Jurkat, Clone E6-1 (cell line): ENCODE measurements at places on chromosomes 4 and X.
A peak's percentile ranks its signal among the peaks of the same experiment; 100 is the strongest.

- DNase-seq: no peak
Measured at GRCh38 chrX:19863857-19864223, 23.6 kb downstream of the SH3KBP1 start.

- no peak for DNase-seq
Measured at GRCh38 chrX:103861200-103861599, 29.1 kb upstream of the RAB9B start.

GRCh38 chr4:16443504-16444088, 217.3 kb upstream of the TAPT1 start:
- peak; percentile 37 for DNase-seq

GRCh38 chr4:95296052-95296451, 252.7 kb downstream of the UNC5C start:
- no peak for DNase-seq

- no peak for DNase-seq
Measured at GRCh38 chr4:175986-176385, 51.7 kb downstream of the ZNF718 start.

DNA sequence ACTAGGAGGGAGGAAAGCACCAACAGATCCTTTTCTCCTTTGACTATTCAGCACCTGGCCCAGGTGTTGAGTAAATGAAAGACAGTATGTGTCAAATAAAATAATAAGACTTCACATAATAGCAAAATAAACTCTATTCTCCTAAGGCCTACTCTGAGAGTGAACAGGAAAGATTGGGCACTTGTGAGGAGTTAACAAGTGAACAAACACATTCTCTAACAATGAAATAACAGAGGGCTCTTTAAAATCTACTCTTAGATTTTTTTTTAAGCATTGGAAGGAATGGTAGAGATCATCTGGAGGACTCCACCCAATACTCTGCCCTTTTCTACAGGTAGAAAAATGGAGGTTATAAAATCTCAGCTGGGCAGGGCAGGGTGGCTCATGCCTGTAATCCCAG, 39.1 kb upstream of the NOCT start:
- DNase-seq: no peak

DNA sequence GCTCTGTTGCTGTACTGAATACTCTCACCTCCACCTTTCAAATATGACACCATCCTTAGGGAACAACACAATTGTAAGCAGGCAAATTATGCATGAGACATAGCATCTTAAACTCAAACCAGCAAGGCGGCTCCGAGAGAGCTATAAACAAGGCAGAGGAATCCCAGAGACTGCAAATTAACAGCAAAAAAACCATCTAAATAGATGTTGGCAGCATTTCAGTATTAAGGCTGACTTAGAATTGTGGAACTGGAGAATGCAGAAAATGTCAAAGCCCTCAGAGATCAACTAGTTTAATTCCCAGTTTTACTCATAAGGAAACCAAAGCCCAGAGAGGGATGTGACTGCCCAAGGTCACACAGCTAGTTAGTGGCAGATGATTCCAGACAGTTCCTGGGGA, 37.2 kb upstream of the SPANXC start:
- DNase-seq: no peak

DNA sequence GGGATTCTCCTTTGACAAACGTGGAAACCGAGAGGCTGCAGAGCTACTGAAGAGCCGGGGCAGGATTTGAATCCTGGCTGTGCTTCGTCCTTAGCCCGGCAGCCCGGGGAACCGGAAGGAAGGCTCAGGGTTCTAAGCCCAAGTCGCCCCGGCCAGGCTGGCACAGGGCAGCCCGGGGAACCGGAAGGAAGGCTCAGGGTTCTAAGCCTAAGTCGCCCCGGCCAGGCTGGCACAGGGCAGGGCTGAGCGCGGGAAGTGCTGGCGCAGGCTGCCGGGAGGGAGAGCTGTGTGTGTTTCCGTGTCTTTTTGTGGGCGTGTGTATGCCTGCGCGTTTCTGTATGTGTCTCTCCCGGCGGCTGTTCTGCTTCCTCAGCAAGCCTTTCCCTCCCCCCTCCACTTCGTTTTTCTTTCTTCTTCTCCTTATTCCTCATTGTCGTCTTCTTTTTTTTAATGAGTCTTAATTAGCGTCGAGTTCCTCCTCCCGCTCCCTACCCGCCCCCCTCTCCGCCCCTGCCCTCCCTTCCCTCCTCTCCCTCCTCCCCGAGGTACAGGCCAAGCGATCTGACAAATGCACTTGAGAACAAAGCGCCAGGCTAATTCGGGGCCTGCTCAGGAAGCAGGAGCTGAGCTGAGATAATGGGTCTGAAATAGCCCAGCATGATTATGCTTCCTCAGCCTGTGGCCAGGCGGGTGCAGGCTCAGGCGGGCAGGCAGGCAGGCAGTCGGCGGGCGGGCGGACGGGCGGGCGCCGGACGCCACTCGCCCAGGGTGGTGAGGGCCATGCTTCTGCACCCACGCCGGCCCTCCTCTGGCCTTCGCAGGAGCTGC, 65.9 kb downstream of the EFNB1 start:
- DNase-seq: no peak

GRCh38 chrX:9885150-9885549, 82.0 kb upstream of the CLDN34 start:
- peak; percentile 18 for DNase-seq

DNA sequence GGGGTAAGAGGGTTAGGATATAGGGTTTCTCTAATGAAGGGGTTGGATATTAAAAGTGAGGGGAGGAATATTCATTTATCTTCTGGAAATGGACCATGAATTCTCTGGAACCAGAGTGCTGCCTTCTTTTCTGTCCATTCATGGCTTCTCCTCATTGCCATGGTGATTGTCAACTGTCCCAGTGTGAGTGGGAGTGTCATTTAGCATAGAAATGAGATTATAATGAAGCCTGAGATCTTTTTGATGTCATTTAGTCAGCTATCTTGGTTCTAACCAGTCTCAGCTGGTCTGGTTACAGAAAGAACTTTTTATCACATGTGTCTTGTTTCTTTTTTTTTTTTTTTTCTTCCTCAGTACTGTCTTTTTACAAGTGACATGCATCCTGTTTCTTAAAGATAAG, 497.3 kb upstream of the PITX2 start:
- DNase-seq: no peak

GRCh38 chrX:69323786-69324720, 158.8 kb upstream of the PJA1 start:
- no peak for DNase-seq

GRCh38 chrX:154516656-154517100, 646 bp upstream of the FAM3A start:
- no peak for DNase-seq
